ENCODE measurements at places on chromosomes 13 and 19. TPM values are rescaled to one million over a fixed set of nuclear protein-coding genes. Genes with fewer than 3 reads are reported as not detected.

- no peaks in the 10 kb centered on the region for H3K27me3 ChIP-seq
- no peaks in the 10 kb centered on the region for H3K4me1 ChIP-seq
- no peak for DNase-seq
- no peak overlapping the region for H3K4me3 ChIP-seq
- no peak overlapping the region for H3K27ac ChIP-seq
- H3K36me3 ChIP-seq: no peaks in the 10 kb centered on the region
Measured at GRCh38 chr13:56700324-56700723, 440.4 kb upstream of the PRR20A start.

GRCh38 chr19:1468821-1469254 lies 10.2 kb downstream of the C19orf25 start:
- peaks cover 69% of the 10 kb centered on the region for H3K27me3 ChIP-seq
- H3K36me3 ChIP-seq: no peaks in the 10 kb centered on the region
- peaks cover 47% of the 10 kb centered on the region for H3K4me1 ChIP-seq
- no peak overlapping the region for H3K27ac ChIP-seq
- H3K4me3 ChIP-seq: peak overlapping the region; percentile 53

KLK2 gene
- total RNA-seq: not detected

DNA sequence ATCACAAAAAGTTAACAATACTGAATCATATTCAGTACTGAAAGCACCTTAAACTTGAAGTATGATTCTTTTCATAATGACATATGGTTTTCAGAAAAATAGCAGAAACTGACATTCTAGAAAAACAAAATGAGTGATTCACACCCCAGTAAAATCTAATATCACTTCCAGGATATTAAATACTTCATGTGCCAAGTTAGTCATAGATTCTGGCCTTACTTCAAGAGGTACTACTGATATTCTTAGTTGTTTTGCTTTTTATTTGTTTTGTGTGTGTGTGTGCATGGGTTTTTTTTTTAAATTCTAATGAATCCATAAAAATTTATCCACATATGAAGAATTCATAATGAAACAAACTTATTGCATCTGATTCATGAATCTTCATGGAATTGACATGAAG lies 207.9 kb upstream of the UFM1 start:
- no peak for DNase-seq
- no peaks in the 10 kb centered on the region for H3K4me1 ChIP-seq
- H3K36me3 ChIP-seq: no peaks in the 10 kb centered on the region
- no peaks in the 10 kb centered on the region for H3K27me3 ChIP-seq

- peaks cover 88% of the 10 kb centered on the region for H3K27me3 ChIP-seq
- DNase-seq: no peak
- H3K27ac ChIP-seq: no peak overlapping the region
- H3K4me1 ChIP-seq: peaks cover 17% of the 10 kb centered on the region
Measured at GRCh38 chr19:35845215-35846037, 6.9 kb downstream of the NPHS1 start.

Measured in heart right ventricle (tissue), 16 donors.